Naive thymus-derived CD4-positive, alpha-beta T cell (primary cell): ENCODE measurements at places on chromosomes 13 and 19.

DNA sequence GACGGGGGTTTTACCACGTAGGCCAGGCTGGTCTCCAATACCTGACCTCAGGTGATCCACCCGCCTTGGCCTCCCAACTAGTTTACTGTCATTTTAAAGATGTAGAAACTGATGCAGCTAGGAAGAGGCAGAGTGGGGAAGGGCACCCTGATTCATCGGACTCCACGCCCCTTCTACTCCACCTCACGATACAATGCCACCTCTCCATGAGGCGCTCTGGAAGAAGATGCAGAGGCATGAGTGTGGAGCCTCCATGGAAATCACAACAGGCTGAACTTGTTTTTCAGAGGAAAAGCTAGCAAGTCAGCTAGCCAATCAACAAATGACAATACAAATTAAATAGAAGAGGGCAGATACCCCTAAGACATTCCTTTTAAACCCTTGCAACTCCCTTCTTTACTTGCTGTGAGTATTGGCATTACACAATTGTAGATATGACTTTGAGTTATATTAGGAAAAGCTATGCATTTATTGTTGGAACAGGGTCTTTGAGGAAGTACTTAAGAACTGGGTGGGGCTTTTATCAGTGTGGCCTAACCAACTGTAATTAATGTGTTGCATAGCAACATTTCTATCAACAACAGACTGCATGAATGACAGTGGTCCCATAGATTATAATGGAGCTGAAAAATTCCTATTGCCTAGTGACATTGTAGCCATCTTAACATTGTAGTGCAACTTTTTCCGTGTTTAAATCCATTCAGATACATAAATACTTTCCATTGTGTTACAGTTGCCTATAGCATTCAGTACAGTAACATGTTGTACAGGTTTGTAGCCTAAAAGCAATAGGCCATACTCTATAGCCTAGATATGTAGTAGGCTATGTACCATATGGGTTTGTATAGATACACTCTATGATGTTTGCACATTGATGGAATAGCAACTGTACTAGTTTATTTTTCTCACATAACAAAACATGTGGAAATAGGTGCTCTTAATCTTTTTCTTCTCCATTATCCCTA lies 17.6 kb downstream of the WDFY2 start:
- no peaks in the 10 kb centered on the region for H3K36me3 ChIP-seq
- H3K27ac ChIP-seq: no peak overlapping the region
- DNase-seq: no peak
- H3K4me1 ChIP-seq: no peaks in the 10 kb centered on the region
- no peaks in the 10 kb centered on the region for H3K27me3 ChIP-seq
- no peak overlapping the region for H3K4me3 ChIP-seq

- no peak for DNase-seq
- no peak overlapping the region for H3K27ac ChIP-seq
- no peaks in the 10 kb centered on the region for H3K27me3 ChIP-seq
- no peaks in the 10 kb centered on the region for H3K4me1 ChIP-seq
- H3K36me3 ChIP-seq: no peaks in the 10 kb centered on the region
Observed at GRCh38 chr13:28463481-28463880, 31.4 kb downstream of the FLT1 start.

GRCh38 chr19:35128398-35129057 lies 6.3 kb downstream of the LGI4 start:
- H3K4me3 ChIP-seq: no peak overlapping the region
- no peak overlapping the region for H3K27ac ChIP-seq
- DNase-seq: no peak
- no peaks in the 10 kb centered on the region for H3K36me3 ChIP-seq

DNA sequence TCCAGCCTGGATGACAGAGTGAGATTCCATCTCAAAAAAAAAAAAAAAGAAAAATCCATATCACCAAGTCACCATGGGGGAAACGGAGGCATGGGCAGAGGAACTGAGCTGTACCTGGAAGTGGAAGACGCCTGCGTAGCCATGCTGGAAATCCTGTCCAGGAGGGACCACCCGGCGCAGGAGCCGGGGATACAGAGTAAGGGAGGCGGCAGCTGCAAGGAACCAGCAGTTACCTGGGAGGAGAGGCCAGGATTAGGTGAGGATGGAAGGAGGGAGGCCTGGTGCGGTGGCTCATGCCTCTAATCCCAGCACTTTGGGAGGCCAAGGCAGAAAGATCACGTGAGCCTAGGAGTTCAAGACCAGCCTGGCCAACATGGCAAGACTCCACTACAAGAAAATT lies 2.0 kb downstream of the CAPN12 start:
- no peak overlapping the region for H3K27ac ChIP-seq
- DNase-seq: no peak

DNA sequence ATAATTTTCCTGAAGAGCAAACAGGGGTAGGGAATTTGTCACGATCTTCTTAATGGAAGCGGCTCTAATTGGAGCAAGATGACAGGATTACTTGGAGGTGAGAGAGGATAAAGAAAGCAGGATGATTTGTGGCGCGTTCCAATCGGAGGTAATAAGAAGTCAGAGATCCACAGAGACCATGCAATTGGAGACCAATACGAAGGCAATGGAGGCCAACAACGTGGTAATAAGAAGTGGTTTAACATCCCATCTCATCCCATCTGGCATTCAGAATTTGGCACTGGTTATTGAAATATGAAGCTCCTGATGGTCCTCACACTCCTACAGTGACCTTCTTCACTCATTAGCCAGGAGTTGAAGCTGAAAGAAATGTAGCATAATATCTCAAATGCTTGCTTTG lies 130.6 kb downstream of the DLEU7 start:
- H3K27me3 ChIP-seq: no peaks in the 10 kb centered on the region
- H3K36me3 ChIP-seq: no peaks in the 10 kb centered on the region
- H3K4me3 ChIP-seq: no peak overlapping the region
- no peak for DNase-seq
- no peak overlapping the region for H3K27ac ChIP-seq

DNA sequence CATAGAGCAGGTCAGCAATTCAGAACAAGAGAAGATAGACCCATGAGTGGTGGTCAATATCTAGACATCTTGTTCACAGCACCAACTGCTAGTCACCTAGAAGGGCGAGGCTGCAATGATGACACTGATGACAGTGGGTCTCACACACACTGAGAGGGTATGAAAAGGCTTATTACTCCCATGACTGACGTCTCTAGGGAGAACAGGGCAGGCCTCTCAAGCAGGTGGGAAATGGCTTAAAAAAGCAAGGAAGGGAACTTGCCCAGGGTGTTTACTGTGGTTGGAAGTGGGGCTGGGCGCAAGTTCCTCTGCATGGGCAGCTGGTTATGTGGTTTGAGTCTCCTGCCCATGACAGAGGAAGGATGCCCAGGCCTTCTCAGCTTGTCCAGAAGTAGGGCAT lies 33.8 kb downstream of the ZNF44 start:
- H3K27me3 ChIP-seq: no peaks in the 10 kb centered on the region
- no peaks in the 10 kb centered on the region for H3K36me3 ChIP-seq
- no peak for DNase-seq
- no peak overlapping the region for H3K4me3 ChIP-seq

DNA sequence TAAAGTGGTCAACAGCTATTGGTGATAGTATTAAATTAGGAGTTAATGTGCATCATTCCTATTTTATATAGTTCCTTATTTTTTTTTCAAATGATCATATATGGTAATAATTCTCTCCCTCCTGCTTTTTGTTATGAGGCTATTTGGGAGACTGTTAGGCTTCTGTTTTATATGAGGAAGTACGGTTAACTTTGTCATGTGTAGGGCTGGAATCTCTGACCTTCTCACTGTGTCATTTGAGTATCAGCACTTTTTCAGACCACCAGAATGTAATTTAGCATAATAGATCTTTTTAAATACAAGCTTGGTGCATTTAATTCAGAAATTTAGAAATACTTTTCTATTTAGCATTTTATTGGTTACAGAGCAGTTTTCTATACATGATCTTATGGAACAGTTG lies 7.7 kb downstream of the DGKH start:
- no peak overlapping the region for H3K27ac ChIP-seq
- no peak overlapping the region for H3K4me3 ChIP-seq
- H3K4me1 ChIP-seq: no peaks in the 10 kb centered on the region

DNA sequence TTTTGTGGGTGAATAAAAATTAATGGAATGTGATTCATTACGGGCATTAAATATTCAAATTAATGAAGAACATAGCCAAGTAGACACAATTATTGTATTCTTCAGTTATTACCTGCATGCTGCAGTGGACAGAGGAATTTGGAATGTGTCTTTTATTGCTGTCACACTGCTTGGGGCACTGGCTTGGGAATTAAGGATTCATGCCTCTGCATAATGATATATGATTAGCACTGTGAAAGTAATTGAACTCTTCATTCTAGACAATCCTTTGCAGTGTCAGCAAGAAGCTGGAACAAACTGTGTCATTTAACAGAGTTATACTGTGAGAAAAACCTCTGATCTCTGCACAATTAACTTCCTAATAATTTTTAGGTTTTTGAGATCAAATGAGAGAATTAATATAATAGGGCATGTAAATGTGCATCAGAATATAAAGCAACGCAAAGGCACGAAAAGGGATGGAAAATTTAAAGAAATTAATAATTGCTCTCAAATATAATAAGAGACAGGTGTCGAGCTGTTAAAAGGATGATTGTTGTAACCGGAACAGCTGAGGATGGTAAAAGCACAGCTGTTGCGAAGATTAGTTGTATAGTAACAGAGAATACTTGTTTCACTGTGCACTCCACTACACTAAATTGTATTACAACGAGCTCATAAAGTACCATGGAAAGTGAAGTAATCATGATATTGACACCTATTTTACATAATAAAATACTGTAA lies 235.1 kb upstream of the MIR17HG start:
- no peaks in the 10 kb centered on the region for H3K27me3 ChIP-seq
- H3K4me3 ChIP-seq: no peak overlapping the region
- no peak for DNase-seq

GRCh38 chr13:112179995-112180394 lies 113.0 kb downstream of the SOX1 start:
- H3K36me3 ChIP-seq: no peaks in the 10 kb centered on the region
- no peaks in the 10 kb centered on the region for H3K27me3 ChIP-seq
- H3K27ac ChIP-seq: no peak overlapping the region
- H3K4me3 ChIP-seq: no peak overlapping the region
- no peaks in the 10 kb centered on the region for H3K4me1 ChIP-seq
